CD4-positive, alpha-beta T cell (primary cell): ENCODE measurements at places on chromosomes 2 and 18.

GRCh38 chr2:60679036-60679780 lies 76.9 kb upstream of the PAPOLG start:
- no peak for DNase-seq

DNA sequence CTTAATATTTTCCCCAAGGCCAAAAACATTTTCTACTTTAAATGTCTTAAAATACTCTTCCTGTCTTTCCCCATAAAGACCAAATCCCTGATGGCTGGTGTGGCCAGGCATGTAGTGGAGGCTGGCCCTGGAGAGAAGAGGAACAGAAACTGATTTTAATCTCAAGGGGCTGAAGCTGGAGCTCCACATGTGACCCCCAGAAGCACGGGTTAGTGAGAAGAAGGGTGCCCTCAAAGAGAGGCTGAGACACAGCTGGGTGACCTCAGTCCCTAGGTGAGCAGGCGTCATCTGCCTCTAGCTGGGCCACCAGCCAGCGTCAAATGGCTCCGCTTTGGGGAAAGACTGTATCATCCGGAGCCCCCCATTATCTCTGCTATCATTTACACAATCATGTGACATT lies 19.3 kb upstream of the TMEM18 start:
- DNase-seq = no peak

GRCh38 chr18:3248062-3248657 lies 559 bp downstream of the MYL12A start:
- no peak for DNase-seq

- DNase-seq = no peak
Observed at GRCh38 chr2:33583194-33583938, 15.7 kb downstream of the FAM98A start.

- DNase-seq = no peak
Observed at GRCh38 chr2:102313025-102313424, 1.7 kb downstream of the IL1RL1 start.

DNA sequence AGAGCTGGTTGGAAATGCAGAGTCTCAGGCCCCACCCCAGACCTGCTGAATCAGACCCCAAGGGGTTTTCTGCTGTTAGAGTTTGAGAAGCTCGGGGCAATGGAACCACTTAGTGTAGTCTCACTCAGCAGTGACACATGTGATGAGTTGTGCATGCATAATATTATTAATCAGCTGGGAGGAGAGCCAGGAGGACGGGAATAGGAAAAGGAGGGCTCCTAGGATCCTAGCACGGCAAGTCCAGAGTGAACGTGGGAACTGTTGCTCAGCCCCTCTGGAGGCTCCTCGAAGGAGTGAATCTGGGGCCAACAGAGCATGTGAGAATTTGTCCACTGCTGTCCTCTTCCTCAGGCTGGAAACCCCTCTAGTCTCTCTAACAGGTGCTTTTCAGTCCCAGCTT lies 87.1 kb downstream of the HS1BP3 start:
- no peak for DNase-seq

DNA sequence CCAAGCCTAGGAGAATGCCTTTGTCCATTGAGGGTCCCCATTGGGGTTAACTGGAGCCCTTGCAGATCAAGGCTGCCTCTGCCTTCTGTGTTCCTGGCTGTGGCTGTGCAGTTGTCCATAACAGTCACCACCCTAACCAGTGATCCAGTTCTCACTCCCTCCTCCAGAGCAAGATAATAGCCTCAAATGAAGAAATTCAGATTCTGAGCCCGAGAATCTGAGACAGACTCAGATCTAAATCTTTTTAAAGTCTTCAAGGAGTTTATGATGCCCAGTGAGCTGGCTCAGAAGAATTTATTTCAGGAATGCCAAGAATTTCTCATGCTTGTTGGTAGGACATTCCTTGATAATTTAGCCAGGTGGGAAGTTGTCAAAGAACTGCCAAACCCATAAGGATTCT lies 44.3 kb upstream of the RAB6C start:
- no peak for DNase-seq

GRCh38 chr2:229920011-229920641 lies 1.7 kb downstream of the TRIP12 start:
- no peak for DNase-seq

DNA sequence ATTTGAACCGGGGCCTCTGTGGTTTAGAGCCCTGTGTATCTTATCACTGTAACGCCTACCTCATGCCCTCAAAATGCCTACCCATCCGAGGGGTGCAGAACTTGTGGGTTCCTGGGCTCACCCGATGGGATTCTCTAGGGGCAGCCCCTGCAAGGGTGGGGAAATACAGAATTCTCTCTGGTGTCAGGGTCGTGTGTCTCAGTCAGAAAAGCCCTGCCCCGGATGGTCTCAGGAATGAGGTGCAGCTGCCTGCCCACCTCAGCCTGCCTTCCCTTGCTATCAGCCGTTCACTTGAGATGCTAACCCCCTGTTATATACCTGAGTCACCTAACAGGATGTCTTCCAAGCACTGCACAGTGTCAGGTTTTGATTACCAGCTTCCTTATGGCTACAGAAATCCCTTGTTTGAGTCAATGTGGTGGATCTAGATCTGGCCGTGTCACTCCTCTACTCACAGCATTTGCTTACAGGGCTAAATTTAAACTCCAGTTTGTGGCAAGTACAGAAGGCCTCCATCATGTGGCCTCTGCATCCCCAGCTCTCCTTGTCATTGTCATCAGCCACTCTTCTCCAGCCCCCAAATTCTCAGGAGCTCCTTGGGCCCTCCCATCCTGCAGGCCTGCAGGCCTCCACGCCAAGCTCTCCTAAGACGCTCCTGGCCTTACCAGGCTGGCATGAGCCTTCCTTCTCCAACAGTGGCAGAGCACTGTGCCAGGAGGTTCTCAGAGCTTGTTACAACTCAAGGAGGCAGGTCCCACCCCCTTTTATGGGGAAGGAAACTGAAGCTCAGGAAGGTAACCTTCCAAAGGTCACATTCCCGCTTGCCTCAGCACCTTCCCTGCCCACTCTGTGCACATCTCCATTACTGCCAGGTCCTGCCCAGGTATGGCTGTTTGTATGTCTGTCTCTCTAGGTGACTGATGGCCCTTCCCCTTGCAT lies 14.3 kb upstream of the MAP3K2 start:
- no peak for DNase-seq

DNA sequence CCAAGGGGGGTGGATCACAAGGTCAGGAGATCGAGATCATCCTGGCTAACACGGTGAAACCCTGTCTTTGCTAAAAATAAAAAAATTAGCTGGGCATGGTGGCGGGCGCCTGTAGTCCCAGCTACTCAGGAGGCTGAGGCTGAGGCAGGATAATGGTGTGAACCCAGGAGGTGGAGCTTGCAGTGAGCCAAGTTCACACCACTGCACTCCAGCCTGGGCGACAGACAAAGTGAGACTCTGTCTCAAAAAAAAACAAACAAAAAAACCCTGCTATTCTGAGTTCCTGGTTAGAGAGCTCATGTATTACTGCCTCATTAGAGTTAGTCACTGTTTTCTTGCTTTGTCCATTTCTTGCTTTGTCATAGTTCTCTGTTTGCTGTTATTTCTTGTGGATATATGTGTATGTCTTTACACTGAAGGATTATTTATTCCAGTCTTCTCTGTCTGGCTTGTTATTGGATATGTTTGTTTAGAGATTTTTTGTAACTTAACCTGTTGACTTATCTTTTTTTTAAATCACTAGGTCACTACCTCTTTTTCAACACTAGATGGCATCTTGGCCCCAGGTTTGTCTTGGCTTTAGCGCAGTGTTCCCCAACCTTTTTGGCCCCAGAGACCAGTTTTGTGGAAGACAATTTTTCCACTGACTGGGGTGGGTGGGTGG lies 17.0 kb downstream of the TTLL4 start:
- no peak for DNase-seq

GRCh38 chr18:38028946-38029345 lies 463.3 kb upstream of the CELF4 start:
- DNase-seq = no peak

DNA sequence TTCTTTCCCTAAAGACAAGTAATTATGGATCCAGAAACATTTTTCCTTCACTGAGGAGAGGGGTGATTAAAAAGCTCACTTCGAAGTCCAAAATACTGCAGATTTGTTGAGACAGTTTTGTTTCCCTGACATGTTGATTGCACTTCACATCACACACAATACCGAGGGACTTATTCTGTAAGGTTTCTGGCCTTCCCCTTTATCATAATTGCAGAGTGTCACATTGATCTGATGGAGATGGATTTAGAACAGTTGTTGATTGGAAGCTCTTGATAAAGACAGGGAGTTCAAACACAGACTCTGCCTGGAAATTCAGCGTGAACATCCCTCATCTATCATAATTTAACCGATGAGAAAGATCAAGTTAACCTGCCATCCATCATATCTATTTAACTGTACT lies 163.6 kb downstream of the PTPRM start:
- DNase-seq = no peak

- DNase-seq = no peak
Observed at GRCh38 chr2:85457043-85457442, 38.5 kb downstream of the SH2D6 start.

GRCh38 chr18:6983366-6983765 lies 134.2 kb downstream of the LAMA1 start:
- DNase-seq = no peak

DNA sequence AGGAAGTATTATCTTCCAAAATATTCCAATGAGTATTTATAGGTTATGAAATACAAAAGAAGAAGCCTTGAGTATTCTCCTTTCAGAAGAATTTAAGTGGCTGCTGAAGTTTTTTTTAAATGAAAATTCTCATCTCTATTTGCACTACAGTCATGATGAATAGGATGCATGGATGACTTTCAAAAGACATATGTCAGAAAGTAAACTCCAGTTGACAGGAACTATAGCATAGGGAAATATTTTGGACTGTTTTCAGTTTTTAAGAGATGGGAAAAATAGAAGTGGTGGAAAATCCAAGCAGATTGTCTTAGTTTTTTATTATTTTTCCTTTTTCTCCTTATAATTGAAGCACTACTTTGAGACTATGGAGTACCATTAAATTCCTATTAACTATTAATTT lies 825.1 kb upstream of the FSHR start:
- no peak for DNase-seq

DNA sequence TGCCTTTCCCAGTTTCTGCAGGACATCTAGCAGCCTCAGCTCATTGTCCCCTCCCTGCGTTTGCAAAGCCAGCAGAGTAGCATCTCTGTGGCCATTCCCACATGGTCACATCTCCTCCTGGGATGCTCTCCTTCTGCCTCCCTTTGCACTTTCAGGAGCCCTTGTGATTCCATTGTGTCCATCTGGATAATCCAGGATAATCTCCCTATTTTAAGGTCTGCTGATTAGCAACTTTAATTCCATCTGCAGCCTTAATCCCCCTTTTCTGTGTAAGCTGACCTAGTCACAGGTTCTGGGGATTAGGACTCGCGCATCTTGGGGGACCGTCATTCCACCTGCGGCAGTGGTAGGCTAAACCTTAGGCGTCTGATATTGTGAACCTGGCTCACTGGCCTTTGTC lies 70.7 kb downstream of the NEDD4L start:
- DNase-seq = no peak

DNA sequence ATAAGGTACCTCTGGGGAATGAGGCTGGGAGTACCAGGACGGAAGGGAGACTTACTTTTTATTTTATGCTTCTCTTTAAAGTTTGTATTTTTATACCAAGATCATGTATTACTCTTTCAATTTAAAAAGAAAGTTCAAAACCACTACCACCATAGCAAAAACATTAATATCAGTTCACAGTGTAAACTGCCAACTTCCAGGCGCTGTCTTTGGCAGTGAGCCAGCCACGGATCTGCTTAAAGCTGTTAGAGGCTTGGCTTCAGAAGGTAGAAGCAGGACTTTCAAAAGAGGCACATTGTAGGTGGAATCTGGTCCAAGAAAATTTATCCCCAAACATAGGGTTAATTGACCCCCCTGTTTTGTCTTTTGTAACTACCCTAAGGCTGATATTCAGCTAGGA lies 74.8 kb downstream of the B3GNT2 start:
- DNase-seq = no peak

GRCh38 chr2:203077451-203077850 lies 62.8 kb downstream of the NBEAL1 start:
- DNase-seq = no peak

DNA sequence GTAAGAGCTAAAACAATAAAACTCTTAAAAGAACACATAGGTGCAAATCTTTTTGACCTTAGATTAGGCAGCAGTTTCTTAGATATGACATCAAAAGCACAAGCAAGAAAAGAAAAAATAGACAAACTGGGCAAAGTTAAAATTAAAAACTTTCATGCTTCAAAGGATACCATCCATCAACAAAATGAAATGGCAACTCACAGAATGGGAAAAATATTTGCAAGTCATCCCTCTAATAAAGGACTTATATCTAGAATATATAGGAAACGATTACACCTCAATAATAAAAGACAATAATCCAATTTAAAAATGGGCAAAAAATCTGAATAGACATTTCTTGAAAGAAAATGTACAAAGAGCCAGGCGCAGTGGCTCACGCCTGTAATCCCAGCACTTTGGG lies 29.5 kb upstream of the ALMS1 start:
- DNase-seq = no peak

DNA sequence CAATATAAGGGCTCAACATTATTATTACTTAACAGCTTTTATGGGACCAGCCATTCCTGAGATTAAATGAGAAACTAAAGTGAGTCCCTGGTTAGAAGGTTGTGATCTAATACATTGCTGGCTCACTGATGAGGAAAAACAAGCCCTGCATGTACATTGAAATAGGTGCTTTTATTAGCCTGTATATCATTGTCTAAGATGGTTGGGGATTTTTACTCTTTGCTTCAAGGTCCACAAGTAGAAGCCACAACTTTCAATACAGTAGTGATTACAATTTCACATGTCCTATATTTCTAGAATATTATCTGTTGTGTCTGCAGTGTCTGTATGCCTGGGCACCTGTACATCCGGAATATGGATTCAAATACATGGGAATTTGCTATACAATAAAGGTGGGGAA lies 104.1 kb upstream of the FZD5 start:
- no peak for DNase-seq

- DNase-seq = no peak
Observed at GRCh38 chr2:156541229-156541628, 105.0 kb downstream of the GPD2 start.

DNA sequence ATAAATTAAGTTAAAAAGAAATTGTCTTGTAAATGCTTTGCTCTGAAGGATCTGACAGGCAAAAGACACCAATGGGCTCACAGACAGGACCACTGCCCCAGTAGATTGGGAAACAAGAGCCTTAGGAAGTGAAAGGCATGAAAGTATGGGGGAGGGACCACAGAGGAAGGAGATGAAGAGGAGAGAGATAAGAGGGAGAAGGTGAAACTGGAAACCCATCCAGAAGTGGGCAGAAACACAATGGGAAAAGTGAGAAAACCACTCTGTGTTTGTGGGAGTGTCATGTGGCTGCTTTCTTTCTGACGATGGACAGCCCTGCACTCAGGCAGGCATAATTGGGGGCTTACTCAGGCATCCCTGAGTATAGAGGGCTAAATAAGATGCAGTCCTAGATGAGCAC lies 101.5 kb upstream of the STON1 start:
- no peak for DNase-seq

DNA sequence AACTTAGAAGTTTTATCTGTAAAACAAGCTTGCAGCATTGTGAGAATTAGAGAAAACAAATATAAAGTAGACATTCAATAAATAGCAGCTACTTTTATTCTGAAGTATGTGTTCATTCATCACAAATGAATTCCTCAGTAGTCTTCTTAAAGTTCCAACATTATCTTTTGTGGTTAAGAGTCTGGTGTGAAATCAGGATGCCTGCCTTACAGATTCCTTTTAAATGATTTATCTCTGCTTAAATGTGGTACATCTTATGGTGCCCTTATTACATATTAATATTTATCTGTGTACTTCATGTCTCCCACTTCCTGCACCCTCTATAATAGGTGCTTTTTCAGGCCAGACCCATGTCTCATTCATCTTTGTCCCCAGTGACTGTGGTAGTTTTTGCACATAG lies 595.0 kb downstream of the STK39 start:
- no peak for DNase-seq

- no peak for DNase-seq
Observed at GRCh38 chr2:15069149-15069548, 436.6 kb downstream of the LRATD1 start.
